ENCODE measurements at places on chromosomes 5 and 9. TPM values are rescaled to one million over a fixed set of nuclear protein-coding genes. Genes with fewer than 3 reads are reported as not detected.

- no peak for DNase-seq
These were observed 11.5 kb downstream of the SNX30 start for GRCh38 chr9:112761912-112762655.

- no peak for DNase-seq
These were observed 14.1 kb downstream of the SH3TC2 start for GRCh38 chr5:149048811-149049210.

- DNase-seq = no peak
These were observed 501.0 kb upstream of the EDIL3 start for GRCh38 chr5:84885485-84886258.

DNA sequence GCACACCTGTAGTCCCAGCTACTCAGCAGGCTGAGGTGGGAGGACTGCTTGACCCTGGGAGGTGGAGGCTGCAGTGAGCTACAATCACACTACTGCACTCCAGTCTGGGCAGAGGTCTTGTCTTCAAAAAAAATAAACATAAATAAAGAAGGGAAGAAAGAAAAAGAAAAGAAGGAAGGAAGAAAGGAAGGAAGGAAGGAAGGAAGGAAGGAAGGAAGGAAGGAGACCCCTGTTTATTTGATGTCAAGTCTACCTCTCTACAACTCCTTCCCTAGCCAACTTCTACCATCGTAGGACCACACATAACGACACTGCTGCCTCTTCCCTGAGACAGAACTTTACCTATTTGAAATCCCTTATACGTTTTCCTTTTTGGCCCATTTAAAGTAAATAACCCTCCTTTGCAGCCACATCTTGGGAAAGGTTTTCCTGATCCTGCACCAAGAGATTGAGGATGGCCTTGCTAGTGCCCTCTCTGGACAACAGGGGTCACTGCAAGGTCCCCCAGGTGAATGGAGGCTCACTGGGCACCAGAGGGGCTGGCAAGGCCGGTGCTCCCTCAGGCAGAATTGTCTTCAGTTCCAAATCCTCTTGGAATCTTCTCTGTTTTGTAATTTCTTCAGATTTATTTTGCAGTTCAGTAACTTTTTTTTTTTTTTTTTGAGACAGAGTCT, 10.5 kb downstream of the RPS14 start:
- DNase-seq = no peak

DNA sequence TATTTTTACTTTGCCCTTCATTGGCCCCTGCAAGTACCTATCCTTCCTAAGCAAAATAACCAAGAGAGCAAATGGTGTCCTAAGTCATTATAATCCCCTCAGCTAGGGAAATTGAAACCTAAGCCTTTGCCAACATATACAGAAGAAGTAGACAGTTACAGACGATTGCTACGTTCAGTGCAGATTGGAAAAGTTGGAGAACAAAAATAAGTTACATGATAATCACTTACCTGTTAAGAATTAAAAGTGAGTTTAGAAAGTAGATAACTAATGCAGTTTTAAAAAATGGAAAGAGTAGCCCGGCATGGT, 244.8 kb downstream of the MPDZ start:
- no peak for DNase-seq

- no peak for DNase-seq
These were observed 5.0 kb upstream of the IRX4 start for GRCh38 chr5:1887588-1888360.

GRCh38 chr9:127074561-127075548, 47.6 kb downstream of the ANGPTL2 start:
- DNase-seq = no peak

GRCh38 chr9:27505744-27506161, 18.3 kb upstream of the IFNK start:
- no peak for DNase-seq

Gene EQTN
- total RNA-seq = 0.73 TPM

Gene PCDHGB7
- total RNA-seq = 15.4 TPM

Gene MSX2
- 11.5 TPM for total RNA-seq

Gene MEGF10
- 0.48 TPM for total RNA-seq

Gene DAB2IP
- 55.8 TPM for total RNA-seq

Gene CNTFR
- 15.4 TPM for total RNA-seq

Gene TICAM2
- 1.5 TPM for total RNA-seq

Gene C5orf63
- 5.6 TPM for total RNA-seq

Gene PCDHGB4
- total RNA-seq = 5.3 TPM

Measured in breast epithelium (tissue), 4 donors.